ENCODE measurements at places on chromosomes 11 and 22.

DNA sequence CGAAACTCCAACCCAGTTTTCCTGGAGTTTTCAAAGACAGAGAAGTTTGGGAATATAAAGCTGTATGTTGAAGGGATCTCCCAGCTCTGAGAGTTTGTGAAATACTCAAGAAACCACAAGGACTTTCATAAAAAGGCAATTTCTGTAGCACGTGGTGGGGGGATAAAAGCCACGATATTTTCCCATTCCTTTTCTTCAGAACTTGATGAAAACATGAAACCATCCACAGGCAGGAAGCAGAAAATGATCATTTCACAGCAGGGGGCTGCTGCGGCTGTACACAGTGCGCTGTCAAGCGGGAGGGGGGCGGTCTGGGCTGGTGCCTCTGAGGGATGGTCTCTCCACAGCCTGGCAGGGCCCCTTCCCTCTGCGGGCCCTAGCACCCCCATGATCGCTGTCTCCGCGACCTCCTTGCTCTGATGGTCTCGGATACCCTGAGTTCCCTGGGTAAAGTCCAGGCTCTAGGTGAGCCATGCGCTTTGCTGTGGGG is 423.2 kb downstream of the MN1 start:
- DNase-seq, result no peak

DNA sequence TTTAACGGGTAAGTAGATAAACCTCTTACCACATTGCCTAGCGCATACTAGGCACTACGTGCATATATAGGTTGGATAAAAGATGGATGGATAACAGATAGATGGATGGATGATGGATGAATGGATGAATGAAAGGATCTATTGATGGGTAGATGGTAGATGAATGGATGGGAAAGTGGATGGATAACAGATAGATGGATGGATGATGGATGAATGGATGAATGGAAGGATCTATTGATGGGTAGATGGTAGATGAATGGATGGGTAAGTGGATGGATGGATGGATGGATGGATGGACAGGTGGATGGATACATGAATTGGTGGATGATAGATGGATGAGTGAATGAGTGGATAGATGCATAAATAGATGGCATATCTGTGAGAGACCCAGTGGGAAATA is 555.0 kb downstream of the MN1 start:
- no peak for DNase-seq

DNA sequence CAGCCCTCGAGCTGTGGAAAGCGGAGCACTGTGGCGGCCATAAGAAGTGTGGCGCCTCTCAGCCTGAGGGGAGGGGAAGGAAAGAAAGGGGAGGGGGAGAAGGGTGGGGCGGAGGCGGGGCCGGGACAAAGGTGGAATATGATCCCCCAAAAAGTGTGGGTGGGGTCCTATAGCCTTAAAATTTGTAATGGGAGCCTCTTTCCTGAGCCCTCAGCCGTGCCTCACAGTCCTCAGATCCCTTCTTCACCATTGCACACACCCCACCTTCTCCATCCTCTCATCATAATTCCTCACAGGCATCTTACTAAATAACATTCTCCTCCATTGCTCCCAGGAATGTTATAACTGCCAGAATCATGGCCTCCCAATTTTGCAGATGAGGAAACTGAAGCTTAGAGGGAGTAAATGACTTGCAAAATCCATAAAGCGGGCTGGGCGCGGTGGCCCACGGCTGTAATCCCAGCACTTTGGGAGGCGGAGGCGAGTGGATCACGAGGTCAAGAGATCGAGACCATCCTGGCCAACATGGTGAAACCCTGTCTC is 600 bp upstream of the RAB6A start:
- DNase-seq, result no peak

DNA sequence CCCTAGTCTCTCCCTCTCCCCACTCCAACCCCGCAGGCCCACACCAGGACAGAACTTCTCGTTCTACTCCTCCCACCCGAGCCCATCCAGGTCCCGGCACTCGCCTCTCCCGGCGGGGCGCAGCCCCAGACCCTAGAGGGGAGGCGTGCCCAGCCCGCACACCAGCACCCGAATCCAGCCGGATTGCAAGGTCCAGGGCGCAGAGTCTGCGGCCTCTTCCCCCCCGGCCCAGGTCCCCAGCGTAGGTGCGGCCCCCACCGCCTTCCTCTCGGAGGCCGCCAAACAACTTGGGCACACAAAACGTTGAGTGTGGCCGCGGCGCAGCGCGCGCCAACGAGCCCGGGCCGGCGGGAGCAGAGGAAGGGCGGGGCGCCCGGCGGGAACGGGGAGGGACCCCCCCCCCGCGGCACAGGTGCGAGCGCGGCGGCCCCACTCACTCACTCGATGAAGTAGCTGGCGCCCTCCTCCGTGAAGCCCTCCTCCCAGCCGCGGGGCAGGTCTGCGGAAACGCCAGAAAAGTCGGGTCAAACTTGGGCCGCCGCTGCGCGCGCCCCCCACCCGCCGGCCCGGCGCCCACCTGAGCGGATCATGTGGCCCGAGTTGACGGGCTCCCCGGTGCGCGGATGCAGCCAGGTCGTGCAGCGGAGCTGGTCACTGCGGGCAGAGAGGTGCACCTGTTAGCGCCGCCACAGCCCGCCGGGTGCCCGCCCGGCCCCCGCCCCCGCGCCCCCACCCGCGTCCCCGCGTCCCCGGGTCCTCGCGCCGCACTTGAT is 480 bp downstream of the PLEKHA7 start:
- DNase-seq, result no peak

- no peak for DNase-seq
These were observed 97.8 kb downstream of the SCN3B start for GRCh38 chr11:123556633-123557032.

DNA sequence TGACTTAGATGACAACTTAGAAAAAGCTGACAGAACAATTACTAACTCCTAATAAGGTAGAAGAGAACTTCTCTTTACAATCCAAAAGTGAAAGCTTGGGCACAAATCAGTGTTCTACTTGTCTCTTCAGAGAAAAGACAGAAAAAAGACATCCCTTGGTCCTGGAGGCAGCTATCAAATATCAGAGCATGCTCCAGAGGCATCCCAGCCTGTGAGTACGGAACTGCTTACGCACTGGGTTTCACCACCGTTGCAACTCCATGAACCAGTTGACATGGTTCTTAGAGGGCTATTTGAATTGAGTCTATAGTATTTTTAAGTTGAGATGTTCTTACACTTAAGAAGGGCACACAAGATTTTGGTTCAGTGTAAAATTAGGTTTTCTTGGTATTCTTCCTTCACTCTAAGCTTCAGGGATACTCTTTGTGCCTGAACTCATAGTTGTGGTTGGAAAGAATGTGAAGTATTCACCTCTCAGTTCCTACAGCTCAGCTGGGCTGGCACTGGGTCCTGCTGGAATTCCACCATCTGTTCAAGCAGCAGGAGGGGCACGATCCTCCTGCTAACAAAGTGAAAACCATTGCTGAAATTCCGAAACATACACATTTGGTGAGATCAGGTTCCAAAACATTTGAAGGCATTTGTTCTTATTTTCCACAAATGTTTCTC is 6.3 kb downstream of the AKIP1 start:
- DNase-seq, result no peak

GRCh38 chr11:76627606-76628005 is 42.9 kb downstream of the LRRC32 start:
- DNase-seq, result no peak

GRCh38 chr11:38423042-38423441 is 1825.0 kb upstream of the RAG2 start:
- DNase-seq, result no peak

DNA sequence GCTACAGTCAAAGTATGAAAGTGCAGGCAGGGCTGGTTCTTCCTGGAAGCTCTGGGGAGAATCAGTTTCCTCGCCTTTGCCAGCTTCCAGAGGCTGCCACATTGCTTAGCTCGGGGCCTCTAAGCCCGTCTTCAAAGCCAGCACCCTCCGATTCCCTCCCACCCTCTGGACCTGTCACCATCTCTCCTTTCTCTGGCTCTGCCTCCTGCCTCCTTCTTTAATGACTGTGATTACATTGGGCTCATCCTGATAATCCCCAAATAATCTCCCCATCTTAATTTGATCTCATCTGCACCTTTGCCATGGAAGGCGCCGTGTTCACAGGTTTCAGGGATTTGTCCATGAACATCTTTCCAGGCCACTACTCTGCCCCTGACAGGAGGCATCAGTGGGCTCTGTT is 42.5 kb downstream of the MCM5 start:
- no peak for DNase-seq

- DNase-seq, result no peak
These were observed 725.3 kb upstream of the CCDC179 start for GRCh38 chr11:23585416-23586104.

GRCh38 chr11:83070044-83070701 is 1.5 kb downstream of the RAB30 start:
- DNase-seq, result no peak

DNA sequence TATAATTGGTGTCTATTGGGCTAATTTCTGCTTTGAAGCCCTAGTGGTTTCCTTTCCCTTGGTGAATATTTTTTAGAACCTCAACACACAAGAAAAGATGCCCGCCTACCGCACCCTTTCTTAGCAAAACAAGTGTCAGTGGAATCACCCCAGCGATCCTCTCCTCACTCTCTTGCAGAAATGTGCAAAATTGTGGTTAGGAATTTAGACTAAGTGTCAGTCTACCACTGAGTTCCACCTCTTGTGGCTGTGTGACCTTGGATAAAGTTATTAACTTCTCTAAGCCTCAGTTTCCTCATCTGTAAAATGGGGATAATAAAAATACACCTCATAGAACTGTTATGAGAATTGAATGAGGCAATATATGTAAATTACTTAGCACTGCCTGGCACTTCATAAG is 5.3 kb upstream of the JAML start:
- DNase-seq, result no peak

DNA sequence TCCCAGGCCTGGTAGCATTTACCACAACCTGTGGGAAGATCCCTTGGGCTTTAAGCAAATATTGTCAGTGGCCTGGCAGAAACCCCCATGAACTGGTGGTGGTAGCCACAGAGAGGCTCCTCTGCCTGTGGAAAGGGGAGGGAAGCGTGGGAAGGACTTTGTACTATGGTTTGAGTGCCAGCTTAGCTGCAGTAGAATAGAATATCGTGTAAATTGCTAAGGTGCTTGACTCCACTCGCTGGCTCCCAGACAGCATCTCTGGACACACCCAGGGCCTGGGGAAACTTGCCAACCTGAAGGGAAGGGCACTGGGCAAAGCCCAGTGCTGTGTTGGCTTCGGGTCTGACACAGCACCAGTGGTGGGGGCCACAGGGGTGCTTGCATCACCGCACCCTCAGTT is 52.6 kb downstream of the XRRA1 start:
- DNase-seq, result no peak

- DNase-seq, result no peak
These were observed 11.7 kb downstream of the TECTA start for GRCh38 chr11:121112498-121113455.

DNA sequence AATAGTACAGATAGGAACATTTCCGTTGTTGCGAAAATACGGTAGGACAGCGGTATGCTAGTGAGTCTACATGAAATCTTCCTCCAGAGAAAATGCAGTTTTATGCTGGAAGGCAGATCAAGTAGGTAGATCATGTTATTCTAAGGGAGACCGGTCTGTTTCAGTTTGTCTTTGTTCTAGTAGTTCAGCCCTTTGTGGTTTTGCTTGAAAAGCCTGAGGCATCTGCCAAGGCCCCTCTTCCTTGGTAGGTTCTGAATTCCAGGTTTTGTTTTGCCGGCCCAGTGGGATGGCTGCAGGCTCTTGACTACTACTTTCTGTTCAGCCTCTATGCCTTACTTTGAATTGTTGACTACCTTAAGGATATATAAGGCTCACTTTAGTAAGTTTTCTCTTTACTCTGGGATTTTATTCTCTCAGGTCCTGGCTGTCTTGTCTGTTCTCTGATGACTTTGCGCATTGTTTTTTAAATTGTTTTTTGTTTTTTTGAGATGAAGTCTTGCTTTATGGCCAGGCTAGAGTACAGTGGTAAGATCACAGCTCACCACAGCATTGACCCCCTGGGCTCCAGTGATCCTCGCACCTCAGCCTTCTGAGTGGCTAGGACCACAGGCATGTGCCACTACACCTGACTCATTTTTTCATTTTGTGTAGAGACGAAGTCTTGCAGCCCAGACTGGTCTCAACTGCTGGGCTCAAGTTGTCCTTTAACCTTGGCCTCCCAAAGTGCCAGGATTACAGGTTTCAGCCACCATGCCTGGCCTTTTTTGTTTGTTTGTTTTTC is 53.7 kb downstream of the HIPK3 start:
- DNase-seq, result no peak

DNA sequence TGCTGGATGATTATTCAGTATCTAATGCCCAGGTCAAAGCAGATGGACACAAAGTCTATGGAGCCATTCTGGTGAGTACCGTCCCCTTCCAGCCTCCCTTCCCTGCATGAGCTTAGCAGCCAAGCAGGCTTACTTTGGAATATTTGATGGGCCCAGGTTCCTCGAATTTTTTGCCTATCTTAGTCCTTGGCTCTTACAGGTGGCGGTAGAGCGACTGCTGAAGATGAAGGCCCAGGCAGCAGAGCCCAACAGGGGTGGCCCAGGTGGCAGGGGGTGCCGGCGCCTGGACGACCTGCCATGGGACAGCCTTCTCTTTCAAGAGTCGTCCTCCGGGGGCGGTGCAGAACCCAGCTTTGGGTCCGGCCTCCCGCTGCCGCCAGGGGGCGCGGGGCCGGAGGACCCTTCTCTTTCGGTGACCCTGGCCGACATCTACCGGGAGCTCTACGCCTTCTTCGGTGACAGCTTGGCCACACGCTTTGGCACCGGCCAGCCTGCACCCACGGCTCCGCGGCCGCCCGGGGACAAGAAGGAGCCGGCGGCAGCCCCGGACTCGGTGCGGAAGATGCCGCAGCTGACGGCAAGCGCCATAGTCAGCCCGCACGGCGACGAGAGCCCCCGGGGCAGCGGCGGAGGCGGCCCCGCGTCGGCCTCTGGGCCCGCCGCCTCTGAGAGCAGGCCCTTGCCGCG is 741 bp upstream of the TMEM179B start:
- peak; percentile 72 for DNase-seq

GRCh38 chr11:10986006-10986405 is 128.2 kb upstream of the ZBED5 start:
- DNase-seq, result no peak

GRCh38 chr11:71335371-71335770 is 83.0 kb upstream of the SHANK2 start:
- DNase-seq, result no peak

DNA sequence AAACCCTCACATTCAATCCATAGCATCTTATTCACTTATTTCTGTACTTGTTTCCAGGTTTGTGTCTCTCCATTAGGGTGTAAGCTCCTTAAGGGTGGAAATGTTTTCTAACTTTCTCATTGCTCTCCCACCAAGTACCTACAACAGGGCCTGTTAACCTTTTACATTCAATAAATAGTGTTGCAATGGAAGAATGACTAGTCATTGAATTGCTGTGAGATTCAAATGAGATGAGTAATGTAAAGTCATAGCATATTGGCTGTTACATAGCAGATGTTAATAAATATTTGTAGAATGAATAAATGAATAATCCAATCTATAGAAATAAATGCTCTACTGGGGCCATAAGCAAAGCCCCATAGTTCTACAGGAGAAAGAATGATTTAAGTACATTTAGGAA is 75.4 kb upstream of the DDI1 start:
- no peak for DNase-seq

- DNase-seq, result no peak
These were observed 134.6 kb upstream of the RCN1 start for GRCh38 chr11:31956310-31956709.

GRCh38 chr11:35752115-35752514 is 89.5 kb downstream of the TRIM44 start:
- DNase-seq, result no peak
